ENCODE measurements at places on chromosomes 1 and 21.
A peak's percentile ranks its signal among the peaks of the same experiment; 100 is the strongest.

DNA sequence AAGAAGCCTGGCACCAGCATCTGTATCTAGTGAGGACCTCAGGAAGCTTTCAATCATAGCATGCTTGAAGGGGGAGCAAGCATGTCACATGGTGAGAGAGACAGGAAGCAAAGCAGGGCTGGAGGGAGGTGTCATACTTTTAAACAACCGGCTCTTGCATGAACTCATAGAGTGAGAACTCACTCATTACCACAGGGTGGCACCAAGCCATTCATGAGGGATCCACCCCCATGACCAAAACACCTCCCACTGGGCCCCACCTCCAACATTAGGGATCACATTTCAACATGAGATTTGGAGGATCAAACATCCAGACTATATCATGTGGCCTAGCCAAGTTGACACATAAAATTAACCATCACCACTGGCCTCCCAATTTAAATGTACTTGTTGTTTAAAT, 125.1 kb upstream of the KCND3 start:
- DNase-seq: no peak

DNA sequence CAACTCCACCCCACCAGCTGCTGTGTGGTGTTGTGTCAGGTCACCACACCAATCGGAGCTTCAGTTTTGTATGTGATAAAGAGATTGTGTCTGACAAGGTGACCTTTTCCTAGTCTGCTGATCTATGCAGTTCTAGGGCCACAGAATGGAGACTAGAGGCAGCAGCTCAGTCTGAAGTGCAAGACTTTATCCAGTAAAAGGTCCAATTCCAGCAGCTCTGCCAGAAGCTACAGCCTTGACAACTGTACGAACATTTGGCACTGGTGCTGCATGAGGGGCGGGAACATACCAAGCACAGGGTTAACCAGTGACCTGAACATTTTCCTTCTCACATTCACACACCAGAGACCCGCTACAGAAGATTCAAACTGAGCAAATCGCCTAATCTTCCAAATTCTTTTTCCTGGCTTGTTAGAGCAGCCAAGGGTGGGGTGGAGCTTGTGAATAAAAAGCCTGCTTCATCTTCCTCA, 9.3 kb downstream of the FMO1 start:
- no peak for DNase-seq

GRCh38 chr21:27078915-27079314, 112.0 kb upstream of the ADAMTS5 start:
- no peak for DNase-seq

GRCh38 chr1:150320667-150320978, 710 bp upstream of the PRPF3 start:
- DNase-seq: no peak

GRCh38 chr1:83110156-83110555, 888.8 kb downstream of the TTLL7 start:
- DNase-seq: no peak

DNA sequence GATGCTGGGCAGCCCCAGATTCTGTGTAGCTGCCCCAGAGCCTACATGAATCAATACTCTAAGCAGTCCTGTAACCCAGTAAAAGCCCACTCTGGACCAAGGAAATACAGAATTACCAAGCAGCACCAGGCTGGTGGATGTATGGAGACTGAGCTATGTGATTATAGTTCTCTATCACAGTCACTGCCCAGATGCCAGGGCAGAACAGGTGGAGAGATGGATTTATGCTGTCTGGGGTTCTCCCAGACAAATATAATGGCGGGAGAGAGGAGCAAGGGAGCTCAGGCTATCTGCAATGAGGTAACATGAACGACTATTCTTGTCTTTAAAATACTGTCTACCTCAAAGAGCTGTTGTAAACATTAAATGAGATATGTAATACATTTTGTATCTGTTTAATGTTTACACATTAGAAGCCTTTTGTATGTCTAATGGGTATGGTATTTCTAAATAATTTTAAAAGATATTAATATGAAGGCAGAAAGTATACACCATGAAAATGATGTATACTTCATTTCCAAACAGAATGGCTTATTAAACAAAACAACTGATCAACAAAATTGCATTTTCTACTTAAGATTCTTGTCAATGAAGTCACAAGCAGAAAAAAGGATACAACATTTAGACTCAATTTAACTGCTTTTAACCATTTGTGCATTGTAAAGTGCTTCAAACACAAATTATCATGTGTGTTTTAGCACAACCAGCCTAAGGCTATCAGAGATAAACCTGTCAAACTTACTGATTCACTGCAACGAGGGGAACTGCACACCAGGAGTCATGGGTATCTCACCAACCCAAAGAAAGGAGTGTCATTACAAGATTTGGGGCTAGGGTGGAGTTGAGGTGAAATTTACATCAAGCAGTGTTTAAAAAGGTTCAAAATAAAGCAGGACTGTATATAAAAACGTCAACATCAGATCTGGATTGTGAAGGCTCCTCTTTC, 3.0 kb downstream of the SDE2 start:
- no peak for DNase-seq

- DNase-seq: no peak
Measured at GRCh38 chr1:70051926-70052325, 153.5 kb downstream of the LRRC40 start.

DNA sequence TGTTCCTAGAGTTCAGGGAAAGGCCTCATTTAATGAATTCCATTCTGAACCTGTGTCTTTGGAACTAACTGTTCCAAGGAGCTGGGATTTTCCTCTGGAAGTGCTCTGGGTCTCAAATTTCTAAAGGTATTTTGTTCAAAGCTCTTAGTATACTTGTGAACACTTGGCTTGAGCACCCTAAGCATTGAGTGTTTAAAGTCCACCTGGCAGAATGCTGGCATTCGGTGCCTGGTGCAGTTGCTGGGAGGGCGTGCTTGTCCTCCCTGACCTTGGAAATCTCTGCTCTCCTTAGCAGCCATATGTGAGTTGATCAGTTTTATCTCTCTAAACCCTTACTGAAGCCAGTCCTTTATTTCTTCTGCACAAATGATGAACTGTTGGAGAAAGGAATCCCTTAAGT, 3.0 kb downstream of the MTARC2 start:
- no peak for DNase-seq

GRCh38 chr1:186798960-186799688, 29.6 kb upstream of the PLA2G4A start:
- DNase-seq: peak; percentile 66

DNA sequence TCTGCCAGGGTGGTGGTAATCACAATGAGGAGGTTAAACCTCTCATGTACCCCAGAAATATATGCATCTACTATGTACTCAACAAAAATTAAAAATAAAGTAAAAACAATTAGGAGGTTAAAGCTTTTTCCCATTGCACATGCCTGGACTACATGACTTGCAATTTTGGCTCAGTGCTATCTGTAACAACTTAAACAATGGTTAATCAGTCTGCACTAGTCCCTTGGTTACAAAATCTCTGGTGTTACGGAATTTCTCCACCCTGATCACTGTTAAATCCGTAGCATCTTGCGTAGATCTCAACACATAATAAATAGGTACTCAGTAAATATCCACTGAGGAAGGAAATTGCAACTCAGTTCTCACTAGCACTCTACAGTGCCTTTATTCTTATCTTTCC, 66.5 kb downstream of the SDCCAG8 start:
- DNase-seq: no peak

- DNase-seq: no peak
Measured at GRCh38 chr1:65992165-65992821, 199.6 kb downstream of the PDE4B start.

All from NCI-H748 treated with DMSO at 0.1 percent for 48 hours (cell line).